Stimulated activated naive CD8-positive, alpha-beta T cell treated with anti-CD3 and anti-CD28 coated beads, Interleukin-15, amount 100 ng/mL, for 72 hours (primary cell): ENCODE measurements at places on chromosomes 2 and 18.

GRCh38 chr2:25043241-25043867 is 1.5 kb downstream of the EFR3B start:
- peak; percentile 67 for DNase-seq

- DNase-seq: peak; percentile 57
Measured at GRCh38 chr2:162153608-162154224, 1.7 kb upstream of the GCG start.

- no peak for DNase-seq
Measured at GRCh38 chr2:226679389-226680065, 120.1 kb downstream of the IRS1 start.

DNA sequence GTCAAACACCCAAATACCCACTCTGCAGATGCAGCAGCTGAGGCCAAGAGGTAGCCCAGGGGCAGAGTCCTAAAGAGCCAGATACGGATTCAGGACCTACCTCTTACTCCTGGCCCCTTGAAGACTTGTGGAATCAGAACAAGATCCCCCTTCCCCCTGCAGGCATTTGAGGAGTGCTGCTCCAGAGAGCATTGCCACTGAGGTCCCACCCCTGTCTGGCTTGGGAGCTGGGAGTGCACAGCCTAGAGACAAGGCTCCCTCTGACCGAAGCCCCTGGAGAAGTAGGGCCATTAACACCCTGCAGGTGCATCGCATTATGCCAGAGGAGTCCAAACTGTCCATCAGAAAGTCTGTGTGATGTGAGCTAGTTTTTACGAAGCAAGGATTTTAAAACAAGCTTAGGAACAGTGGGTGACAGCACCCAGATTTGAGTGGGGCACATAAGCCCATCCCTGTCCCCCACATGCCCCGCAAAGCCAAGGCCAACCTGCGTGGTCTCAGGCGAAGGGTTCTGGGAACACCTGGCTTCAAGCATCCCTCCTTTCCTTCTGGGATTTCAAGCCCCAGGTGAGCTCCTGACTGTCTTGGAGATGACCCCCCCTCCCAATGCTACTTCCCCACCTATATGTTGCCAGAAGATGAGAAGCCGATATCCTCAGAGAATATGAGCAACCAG is 48.4 kb downstream of the MTERF4 start:
- no peak for DNase-seq

GRCh38 chr2:241904011-241904718 is 34.6 kb downstream of the RTP5 start:
- peak; percentile 5 for DNase-seq

GRCh38 chr2:9398881-9399780 is 24.2 kb downstream of the ITGB1BP1 start:
- DNase-seq: no peak

GRCh38 chr2:149047118-149047517 is 8.6 kb downstream of the LYPD6B start:
- no peak for DNase-seq

DNA sequence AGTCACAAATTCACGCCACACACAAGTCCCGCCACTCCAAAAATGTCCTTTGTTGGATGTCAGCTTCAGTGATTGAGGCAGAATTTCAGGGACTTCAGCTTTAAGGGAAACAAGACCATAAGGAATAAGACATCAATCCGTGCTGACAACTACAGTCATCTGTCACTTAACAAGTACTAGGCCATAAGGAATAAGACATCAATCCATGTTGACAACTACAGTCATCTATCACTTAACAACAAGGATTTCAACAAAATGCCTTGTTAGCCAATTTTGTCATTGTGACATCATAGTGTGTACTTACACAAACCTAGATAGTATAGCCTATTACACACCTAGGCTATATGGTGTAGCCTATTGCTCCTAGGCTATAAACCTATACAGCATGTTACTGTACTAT is 58.0 kb downstream of the ANTXR1 start:
- no peak for DNase-seq

- DNase-seq: no peak
Measured at GRCh38 chr2:227473122-227473461, 1.1 kb downstream of the AGFG1 start.

DNA sequence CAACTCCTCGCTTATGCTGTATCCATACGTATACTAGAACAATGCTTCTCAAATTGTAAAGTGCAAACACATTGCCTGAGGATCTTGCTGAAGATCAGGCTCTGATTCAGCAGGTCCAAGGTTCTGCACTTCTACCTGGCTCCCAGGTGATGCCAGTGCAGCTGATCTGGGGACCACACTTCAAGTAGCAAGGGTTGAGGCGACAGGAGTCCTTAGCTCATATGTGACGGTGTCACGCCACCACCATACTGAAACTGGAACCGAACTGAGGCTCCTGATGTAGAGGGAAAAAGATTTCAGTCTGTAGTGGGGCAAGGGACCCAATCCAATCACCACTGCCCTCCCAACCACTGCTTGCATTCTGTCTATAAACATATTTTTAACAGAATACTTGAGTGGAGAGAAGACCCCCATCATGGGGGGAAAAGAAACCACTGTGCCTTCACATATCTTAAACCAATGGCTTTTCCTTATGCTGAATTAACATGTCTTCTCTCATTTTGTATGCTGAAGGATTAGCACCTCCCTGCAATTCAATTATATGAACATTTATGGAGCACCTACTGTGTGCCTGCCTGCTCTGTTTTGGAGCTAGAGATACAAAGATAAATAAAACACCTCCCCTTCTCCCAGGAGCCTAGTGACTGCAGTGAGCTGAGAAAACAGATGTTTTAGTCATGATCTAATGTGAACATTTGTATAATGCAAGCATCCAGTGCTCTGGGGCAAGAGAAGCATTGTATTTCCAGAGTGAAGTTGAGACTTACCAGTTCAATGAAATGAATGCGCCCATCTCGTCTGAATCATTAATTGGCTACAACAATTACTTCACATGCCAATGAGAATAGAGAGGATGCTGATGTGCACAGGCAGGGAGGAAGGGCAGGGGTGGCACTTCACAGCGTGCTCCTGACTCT is 6.6 kb upstream of the ASAP2 start:
- no peak for DNase-seq

DNA sequence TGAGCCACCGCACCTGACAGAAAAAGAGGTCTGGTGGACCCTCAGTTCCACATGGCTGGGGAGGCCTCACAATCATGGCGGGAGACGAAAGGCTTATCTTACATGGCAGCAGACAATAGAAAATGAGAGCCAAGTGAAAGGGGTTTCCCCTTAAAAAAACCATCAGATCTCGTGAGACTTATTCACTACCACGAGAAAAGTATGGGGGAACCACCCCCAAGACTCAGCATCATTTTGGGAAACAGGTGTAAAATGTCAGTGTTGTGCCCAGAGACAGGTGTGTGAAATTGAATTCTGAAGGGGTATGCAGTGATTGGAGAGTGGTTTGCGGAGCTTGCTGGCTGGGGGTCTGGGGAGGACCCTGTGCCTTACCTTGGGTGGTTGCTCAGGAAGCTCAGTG is 4.6 kb upstream of the D2HGDH start:
- DNase-seq: no peak

DNA sequence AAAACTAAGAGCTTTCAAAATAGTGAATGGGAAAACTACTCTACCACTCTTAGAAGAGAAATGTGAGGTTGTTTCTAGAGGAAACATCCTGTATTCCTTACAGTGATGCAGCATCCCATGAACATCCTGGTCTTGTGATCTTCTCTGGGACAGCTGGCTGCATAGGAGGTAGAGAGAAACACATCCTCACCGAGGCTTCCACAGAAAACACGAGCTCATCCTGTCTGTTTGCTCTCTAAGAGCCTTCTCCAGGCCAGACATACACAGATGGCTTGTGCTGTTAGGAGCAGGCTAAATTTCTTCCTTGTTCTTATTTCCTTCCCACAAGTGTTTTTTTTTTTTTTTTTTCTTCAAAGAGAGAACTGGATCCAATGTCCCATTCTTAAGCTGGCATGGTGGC is 14.7 kb upstream of the FZD7 start:
- no peak for DNase-seq

GRCh38 chr2:54691445-54692135 is 31.9 kb upstream of the EML6 start:
- DNase-seq: no peak

GRCh38 chr2:120393456-120393855 is 47.5 kb downstream of the INHBB start:
- DNase-seq: no peak

DNA sequence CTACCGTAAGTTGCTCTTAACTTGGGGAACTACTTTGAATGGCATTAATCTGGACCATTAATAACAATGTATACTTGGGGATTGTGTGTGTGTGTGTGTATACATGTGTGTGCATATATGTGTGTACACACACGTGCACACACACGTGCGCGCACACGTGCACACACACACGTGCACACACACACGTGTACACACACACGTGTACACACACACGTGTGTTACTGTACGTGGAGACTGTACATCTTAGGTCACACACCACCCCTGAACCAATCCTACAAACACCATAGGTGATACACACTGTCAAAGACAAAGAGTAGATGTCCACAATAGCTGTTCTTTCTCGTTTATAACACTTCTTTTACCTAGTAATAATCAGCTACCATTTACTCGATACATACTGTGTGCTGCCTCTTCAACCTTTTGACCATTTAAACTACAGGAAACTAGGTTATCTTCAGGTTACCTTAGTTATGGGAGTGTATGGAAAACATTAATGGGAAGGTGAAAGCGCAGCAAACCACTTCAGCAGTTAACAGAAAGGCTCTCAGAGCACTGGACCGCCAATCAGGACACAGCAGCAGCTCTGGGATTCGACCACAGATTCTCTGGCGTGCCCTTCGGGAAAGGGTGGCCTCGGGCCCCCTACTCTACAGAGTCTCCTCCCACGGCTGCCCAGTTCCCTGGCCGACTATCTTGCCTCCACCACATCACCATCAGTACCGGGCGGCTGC is 894 bp upstream of the GCC2 start:
- no peak for DNase-seq

- no peak for DNase-seq
Measured at GRCh38 chr2:107361751-107362381, 464.8 kb upstream of the RGPD4 start.

- DNase-seq: no peak
Measured at GRCh38 chr2:36461039-36461681, 105.6 kb downstream of the CRIM1 start.

DNA sequence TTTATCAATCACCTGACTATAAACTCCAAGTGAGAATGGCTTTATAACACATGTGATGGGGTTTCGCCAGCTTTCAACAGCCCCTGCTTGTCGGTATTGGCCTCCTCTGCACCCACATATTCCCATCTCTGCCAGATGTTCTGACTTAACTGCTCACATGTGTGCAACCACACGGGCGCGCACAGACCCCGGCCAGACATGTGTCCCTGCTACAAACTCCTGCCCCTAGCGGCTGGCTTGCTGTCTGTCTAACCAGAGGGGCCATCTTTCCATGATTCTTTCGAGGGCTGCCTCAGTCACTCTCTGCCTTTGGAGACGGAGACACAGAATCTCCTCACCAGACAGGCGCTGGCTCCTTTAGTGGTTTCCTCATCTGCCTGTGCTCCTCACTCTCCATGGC is 15.3 kb downstream of the STON1 start:
- DNase-seq: no peak

GRCh38 chr2:220915092-220915623 is 656.9 kb downstream of the EPHA4 start:
- DNase-seq: no peak

DNA sequence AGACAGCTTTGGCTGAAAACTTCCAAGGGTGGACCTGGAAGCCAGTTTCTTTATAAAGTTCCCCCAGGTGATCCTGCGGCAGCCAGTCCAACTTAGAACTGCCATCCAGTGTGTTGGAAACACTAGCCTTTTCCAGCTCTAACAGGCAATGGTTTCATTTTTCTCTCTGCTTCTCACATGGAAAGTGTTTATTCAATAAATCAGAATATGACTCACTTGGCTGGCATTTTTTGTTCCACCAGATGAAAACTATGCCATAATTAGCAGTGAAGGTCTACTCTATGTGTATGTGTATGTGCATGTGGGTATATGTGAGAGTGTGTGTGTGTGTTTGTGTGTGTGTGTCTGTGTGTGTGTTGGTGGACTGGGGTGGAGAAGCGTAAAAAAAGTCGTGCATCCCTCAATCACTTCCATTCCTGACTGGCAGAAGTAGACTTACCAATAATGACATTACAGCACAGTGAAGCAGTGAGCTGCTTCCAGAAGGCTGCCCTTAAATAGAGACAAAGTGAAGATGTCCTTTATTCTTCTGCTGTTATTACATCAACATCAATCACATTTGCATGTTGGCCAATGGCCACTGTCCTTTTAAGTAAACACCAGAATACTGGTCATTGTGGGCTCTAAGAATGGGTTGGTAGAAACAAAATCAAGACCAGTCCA is 90.9 kb upstream of the SETBP1 start:
- DNase-seq: no peak
